NCI-H1417 treated with DMSO at 0.1 percent for 48 hours (cell line): ENCODE measurements at places on chromosomes 11 and 22.

DNA sequence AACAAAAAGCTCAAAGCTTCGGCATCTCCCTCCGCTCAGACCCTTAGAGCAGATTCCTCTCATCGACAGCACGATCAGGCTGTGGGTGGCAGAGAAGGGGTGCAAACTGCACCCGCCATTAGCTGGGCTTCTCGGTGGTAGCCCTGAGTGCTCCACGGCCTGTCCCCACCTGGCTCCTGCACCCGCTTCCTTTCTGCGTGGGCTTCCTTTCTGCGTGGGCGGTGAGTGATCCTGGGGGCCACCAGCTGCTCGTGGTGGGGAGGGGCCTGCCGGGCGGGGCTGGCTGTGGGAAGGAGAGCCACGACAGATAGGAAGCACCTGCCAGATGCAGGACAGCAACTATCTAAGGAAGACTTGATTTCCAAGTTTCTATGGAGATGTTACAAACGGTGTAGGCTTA lies 55.0 kb downstream of the BRD1 start:
- no peak for DNase-seq

GRCh38 chr22:29795663-29796062 lies 28.5 kb downstream of the UQCR10 start:
- no peak for DNase-seq

- DNase-seq, result no peak
These were observed 87.2 kb upstream of the GRIK4 start for GRCh38 chr11:120424185-120424969.

- DNase-seq, result no peak
These were observed 39.3 kb upstream of the CELSR1 start for GRCh38 chr22:46576556-46577367.

GRCh38 chr11:60240662-60241061 lies 2.3 kb downstream of the MS4A4E start:
- no peak for DNase-seq

GRCh38 chr11:134481933-134482527 lies 70.0 kb upstream of the B3GAT1 start:
- DNase-seq, result no peak

- no peak for DNase-seq
These were observed 79.0 kb upstream of the HEPHL1 start for GRCh38 chr11:93942176-93942575.

- DNase-seq, result no peak
These were observed 4.9 kb downstream of the LTO1 start for GRCh38 chr11:69670158-69670845.
